ENCODE measurements at places on chromosomes 1 and 21.

DNA sequence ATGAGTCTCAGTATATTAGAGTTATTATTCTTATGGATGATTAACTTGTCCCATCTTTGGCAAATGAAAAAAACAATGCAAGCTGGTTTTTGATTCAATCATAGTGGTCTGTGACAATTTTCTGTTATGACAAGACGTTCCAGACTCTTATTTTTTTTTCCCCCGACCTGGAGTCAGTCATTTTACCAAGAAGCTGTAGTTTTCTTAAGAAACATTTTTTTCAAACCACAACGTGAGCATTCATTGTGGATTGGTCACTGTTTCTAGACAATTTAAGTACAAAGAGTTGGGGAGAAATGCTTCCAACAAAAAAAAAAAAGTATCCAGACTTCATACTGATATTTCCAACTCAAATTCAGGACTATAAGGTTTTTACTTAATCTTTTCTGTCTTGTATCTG lies 8.0 kb upstream of the ANGPTL3 start:
- H3K27ac ChIP-seq: no peak overlapping the region
- no peak overlapping the region for H3K4me3 ChIP-seq
- no peak for DNase-seq

- no peaks in the 10 kb centered on the region for H3K27me3 ChIP-seq
- no peak for DNase-seq
- H3K4me3 ChIP-seq: no peak overlapping the region
Observed at GRCh38 chr1:24105368-24106160, 6.4 kb downstream of the MYOM3 start.

GRCh38 chr1:178477841-178478240 lies 18.9 kb downstream of the CLEC20A start:
- 0 out of 2 replicates have a peak, but pooled peaks cover 1% of the 10 kb centered on the region for H3K4me1 ChIP-seq
- no peak overlapping the region for H3K4me3 ChIP-seq
- no peaks in the 10 kb centered on the region for H3K27me3 ChIP-seq
- DNase-seq: no peak
- H3K36me3 ChIP-seq: 0 out of 2 replicates have a peak, but pooled peaks cover 5% of the 10 kb centered on the region

DNA sequence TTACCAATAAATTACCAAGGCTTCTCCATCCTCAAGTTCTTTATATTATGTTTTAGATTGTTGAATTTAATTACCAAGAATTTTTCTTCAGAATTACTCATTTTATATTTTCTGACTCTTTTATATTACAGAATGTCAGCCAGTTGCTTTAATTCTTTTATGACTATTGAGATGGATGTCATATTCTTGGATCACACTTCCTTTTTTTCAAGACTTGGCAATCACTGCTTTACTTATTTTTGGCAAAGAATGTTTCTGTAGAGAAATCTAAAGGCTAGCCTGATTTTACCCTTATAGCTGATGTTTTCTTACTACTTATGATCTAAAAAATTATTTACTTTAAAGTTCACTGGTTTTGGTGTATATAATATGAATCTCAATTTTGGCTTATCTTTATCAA lies 721.1 kb upstream of the TMPRSS15 start:
- no peak overlapping the region for H3K27ac ChIP-seq
- H3K4me1 ChIP-seq: peaks cover 1% of the 10 kb centered on the region
- H3K4me3 ChIP-seq: no peak overlapping the region
- H3K27me3 ChIP-seq: no peaks in the 10 kb centered on the region
